ENCODE measurements at places on chromosomes 16 and 17. TPM values are rescaled to one million over a fixed set of nuclear protein-coding genes. Genes with fewer than 3 reads are reported as not detected.

- peaks cover 15% of the 10 kb centered on the region for H3K27me3 ChIP-seq
- peak; percentile 84 for DNase-seq
- H3K36me3 ChIP-seq: no peaks in the 10 kb centered on the region
- no peak overlapping the region for H3K4me3 ChIP-seq
- H3K27ac ChIP-seq: no peak overlapping the region
- peaks cover under 1% of the 10 kb centered on the region for H3K4me1 ChIP-seq
These were observed 5.9 kb upstream of the DNAH17 start for GRCh38 chr17:78583091-78583490.

- no peak for DNase-seq
- no peak overlapping the region for H3K27ac ChIP-seq
- H3K4me3 ChIP-seq: no peak overlapping the region
- H3K27me3 ChIP-seq: no peaks in the 10 kb centered on the region
- no peaks in the 10 kb centered on the region for H3K4me1 ChIP-seq
These were observed 721.0 kb upstream of the KIF2B start for GRCh38 chr17:53101706-53102105.

Gene CES1
- 1.3 TPM for total RNA-seq

DNA sequence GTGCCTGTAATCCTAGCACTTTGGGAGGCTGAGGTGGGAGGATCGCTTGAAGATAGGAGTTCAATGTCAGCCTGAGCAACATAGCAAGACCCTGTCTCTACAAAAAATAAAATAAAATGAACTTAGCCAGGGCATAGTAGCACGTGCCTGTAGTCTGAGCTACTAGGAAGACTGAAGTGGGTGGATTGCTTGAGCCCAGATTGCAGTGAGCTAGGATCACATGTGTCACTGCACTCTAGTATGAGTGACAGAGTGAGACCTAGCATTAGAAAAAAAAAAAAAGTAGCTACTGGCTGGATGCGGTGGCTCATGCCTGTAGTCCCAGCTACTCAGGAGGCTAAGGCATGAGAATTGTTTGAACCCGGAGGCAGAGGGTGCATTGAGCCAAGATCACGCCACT lies 6.0 kb downstream of the ADAP2 start:
- H3K27me3 ChIP-seq: peaks cover 17% of the 10 kb centered on the region
- DNase-seq: no peak
- no peaks in the 10 kb centered on the region for H3K36me3 ChIP-seq
- H3K4me1 ChIP-seq: peaks cover 9% of the 10 kb centered on the region

Gene TBX2
- not detected for total RNA-seq

GRCh38 chr17:12571606-12572005 lies 94.1 kb upstream of the MYOCD start:
- H3K4me1 ChIP-seq: peaks cover 5% of the 10 kb centered on the region
- H3K27ac ChIP-seq: no peak overlapping the region
- no peak for DNase-seq
- no peaks in the 10 kb centered on the region for H3K27me3 ChIP-seq
- no peaks in the 10 kb centered on the region for H3K36me3 ChIP-seq

Gene MPO
- not detected for total RNA-seq

Gene CD300H
- total RNA-seq: not detected
